HFFc6 (cell line): ENCODE measurements at places on chromosomes 7 and 10. TPM values are rescaled to one million over a fixed set of nuclear protein-coding genes. Genes with fewer than 3 reads are reported as not detected.
A peak's percentile ranks its signal among the peaks of the same experiment; 100 is the strongest.

DNA sequence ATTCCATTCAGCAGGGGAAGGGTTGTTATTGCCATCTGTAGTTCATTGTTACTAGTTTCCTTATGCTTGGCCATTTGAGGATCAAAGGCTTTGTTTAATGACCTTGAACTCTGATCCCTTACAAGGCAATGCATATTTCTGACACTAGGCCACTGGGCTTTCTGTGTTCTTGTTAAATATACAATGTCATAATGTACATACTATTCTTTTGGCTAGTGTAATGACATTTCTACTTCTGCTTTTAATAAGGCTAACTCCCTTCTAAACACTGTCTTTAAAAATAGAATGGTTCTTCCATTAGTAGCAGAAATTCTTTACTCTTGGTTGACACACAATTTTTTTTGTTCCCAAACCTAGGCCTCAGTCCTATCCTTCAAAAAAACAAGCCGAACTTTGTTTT is 86.6 kb downstream of the BBS9 start:
- H3K36me3 ChIP-seq = peaks cover 26% of the 10 kb centered on the region
- no peak overlapping the region for H3K4me3 ChIP-seq
- H3K4me1 ChIP-seq = no peaks in the 10 kb centered on the region
- no peak overlapping the region for H3K27ac ChIP-seq

The RTKN2 gene
- total RNA-seq = 3.4 to 5.1 TPM (median 5.0 TPM) in 3 replicates

GRCh38 chr10:122040786-122041185 is 51.8 kb downstream of the TACC2 start:
- no peak overlapping the region for H3K4me3 ChIP-seq
- H3K27ac ChIP-seq = no peak overlapping the region
- no peaks in the 10 kb centered on the region for H3K36me3 ChIP-seq

DNA sequence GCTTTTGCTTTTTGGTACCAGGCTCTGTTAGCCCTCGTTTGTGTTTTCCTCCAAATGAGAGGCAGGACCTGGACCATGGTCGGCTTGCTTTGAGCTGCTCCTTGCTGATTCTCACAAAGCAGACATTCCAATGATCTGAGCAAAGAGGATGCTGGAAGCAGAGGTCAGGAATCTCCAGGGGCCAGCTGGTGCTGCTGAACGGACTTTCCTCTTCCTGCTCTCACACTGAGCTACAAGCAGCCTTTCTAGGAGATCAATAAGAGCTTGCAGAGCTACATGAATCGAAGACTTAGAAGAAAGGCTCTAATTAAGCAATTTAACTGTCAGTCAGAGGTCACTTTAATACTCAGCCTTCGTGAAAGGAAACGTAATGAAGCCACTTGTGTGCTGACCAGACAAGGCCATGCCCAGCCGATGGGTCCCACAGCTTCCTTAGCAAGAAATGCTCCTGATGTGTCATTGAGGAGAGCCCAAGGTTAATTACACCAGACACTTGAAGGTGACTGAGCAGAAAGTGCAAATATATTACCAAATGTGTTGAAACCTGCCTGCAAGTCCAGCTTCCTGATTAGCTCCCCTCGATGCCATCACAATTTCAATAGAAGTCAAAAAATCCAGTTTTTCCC is 151.3 kb upstream of the RSU1 start:
- no peaks in the 10 kb centered on the region; the same call in 1 of the 2 replicates for H3K27me3 ChIP-seq
- H3K4me1 ChIP-seq = peaks cover 58% of the 10 kb centered on the region
- H3K4me3 ChIP-seq = peak overlapping the region; percentile 76
- H3K27ac ChIP-seq = peak overlapping the region; percentile 98
- DNase-seq = peak; percentile 82

DNA sequence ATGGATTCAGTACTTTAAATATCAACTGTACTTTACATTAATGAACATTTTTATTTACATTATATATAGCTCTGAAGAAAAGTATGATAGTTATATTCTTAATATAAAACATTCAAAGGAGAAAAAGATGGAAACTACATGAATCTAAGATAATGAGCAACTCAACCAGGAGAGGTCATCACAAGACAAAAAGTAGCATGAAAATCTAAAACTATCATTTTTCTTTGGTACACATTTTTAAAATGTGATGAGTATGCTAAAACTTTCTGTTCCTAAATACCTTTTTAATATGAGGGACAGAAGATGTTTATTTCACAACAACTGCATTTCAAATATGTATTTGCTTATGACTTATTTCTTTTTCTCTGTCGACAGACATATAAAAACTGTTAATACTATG is 2.4 kb downstream of the CNTNAP2 start:
- H3K4me1 ChIP-seq = no peaks in the 10 kb centered on the region
- H3K36me3 ChIP-seq = 0 out of 2 replicates have a peak, but pooled peaks cover 3% of the 10 kb centered on the region
- H3K4me3 ChIP-seq = no peak overlapping the region
- no peaks in the 10 kb centered on the region for H3K27me3 ChIP-seq

- H3K27ac ChIP-seq = no peak overlapping the region
- no peak overlapping the region for H3K4me3 ChIP-seq
- peaks cover 63% of the 10 kb centered on the region for H3K27me3 ChIP-seq
- no peaks in the 10 kb centered on the region for H3K36me3 ChIP-seq
- no peak for DNase-seq
Measured at GRCh38 chr10:70253878-70254765, 20.9 kb upstream of the PPA1 start.

- no peak overlapping the region for H3K27ac ChIP-seq
- no peaks in the 10 kb centered on the region for H3K36me3 ChIP-seq
- no peaks in the 10 kb centered on the region for H3K4me1 ChIP-seq
- DNase-seq = no peak
- H3K4me3 ChIP-seq = no peak overlapping the region
- no peaks in the 10 kb centered on the region for H3K27me3 ChIP-seq
Measured at GRCh38 chr10:55979203-55979602, 381.9 kb downstream of the ZWINT start.

DNA sequence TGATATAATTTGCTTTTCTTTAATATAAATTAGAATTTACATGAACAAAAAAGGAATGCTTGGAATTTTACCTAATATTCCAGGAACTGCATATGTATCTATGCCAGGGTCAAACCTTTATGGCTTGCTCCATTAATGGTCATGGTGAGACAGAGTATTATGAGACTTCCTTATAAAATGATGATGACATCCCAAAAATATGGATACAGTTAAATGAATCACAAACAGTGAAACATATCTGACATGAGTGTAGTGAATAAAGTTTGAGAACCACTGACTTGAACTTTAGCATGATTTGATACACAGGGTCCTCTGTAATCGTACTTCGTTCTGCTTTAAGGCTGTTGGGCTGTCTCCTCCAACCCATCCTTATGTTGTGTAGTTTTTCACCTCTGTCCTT is 51.8 kb downstream of the MARCHF5 start:
- H3K4me3 ChIP-seq = no peak overlapping the region
- H3K27ac ChIP-seq = peak overlapping the region; percentile 39
- DNase-seq = peak; percentile 32
- H3K4me1 ChIP-seq = peaks cover 20% of the 10 kb centered on the region

The ERLIN1 gene
- 62.3 and 72.1 TPM in 2 replicates for total RNA-seq

DNA sequence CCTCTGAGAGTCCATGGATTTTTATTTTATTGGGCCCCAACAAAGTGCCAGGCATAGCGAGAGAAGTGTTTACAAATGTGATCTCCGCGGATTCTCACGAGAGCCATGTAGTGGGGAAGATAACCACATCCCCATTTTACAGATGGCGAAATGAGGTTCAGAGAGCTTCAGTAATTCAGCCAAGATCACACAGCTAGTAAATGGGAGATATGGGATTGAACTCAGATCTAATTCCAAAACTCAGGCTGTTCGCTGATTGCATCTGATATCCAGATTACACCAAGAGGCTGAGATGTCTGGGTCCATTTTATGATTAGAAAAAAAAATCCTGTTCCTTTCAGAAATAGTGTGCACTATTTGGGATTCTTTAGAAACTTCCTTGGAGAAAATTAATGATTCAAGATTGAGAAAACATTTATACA is 1.3 kb downstream of the FAS start:
- peaks cover 77% of the 10 kb centered on the region for H3K4me1 ChIP-seq
- DNase-seq = no peak
- peak overlapping the region; percentile 98 for H3K4me3 ChIP-seq
- no peaks in the 10 kb centered on the region; the same call in 1 of the 2 replicates for H3K27me3 ChIP-seq
